ENCODE measurements at places on chromosomes 3 and 15.

DNA sequence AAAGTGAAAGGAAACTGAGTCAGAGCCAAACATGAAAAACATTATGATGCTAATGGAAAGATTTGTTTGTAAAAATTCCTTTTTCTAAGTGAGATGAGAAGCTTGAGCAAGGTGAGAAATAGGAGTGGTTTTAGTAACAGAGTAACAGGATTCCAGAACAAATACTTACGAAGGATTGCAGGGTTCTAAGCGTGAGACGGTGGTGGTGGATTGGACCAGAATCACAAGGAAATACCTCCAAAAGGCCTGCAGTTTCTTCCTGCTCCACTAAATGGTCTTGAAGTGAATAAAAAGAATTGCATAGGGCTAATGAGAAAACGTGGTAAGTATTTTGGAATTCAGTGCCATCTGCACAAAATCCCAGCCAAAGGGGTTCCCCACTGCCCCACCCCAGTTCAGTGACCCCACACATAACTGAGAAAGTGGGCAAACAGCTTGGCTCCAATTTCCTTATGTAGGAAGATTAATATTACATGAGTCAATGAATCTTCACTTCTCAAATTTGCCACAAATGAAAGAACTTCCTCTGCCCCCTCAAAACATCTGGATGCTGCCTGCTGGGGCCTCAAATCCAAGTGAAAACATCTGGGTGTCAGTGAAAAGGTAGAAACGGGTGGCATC lies 283.8 kb upstream of the NR2F2 start:
- DNase-seq = no peak

DNA sequence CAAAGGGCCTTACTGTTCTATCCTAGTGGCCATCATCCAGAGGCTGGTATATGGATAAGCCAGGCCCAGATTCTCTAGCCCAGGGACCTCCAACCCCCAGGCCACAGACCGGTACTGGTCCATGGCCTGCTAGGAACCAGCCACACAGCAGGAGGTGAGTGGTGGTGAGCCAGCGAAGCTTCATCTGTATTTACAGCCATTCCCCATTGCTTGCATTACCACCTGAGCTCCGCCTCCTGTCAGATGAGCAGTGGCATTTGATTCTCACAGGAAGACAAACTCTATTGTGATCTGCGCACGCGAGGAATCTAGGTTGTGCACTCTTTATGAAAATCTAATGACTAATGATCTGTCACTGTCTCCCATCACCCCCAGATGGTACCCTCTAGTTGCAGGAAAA lies 30.1 kb upstream of the TPM1 start:
- DNase-seq = no peak

- no peak for DNase-seq
Observed at GRCh38 chr15:81398910-81399551, 25.0 kb upstream of the TMC3 start.

DNA sequence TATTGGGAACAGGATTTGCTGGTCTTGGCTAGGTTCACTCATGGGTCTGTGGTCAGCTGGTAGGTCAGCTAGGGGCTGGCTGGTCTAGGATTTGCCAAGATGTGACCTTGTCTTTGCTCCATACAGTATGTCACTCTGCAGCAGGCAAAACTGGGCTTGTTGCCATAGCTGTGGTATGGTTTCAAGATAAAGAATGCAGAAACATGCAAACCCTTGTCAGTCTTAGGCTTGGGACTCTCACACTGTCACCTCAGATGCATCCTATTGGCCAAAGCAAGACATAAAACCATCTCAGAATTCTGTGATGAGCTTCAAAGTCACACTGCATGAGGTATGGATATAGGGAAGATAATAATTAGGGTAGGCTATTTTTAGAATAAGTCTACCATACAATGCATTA lies 66.6 kb upstream of the TBC1D5 start:
- DNase-seq = no peak

GRCh38 chr3:60588806-60589205 lies 662.4 kb downstream of the FHIT start:
- no peak for DNase-seq

DNA sequence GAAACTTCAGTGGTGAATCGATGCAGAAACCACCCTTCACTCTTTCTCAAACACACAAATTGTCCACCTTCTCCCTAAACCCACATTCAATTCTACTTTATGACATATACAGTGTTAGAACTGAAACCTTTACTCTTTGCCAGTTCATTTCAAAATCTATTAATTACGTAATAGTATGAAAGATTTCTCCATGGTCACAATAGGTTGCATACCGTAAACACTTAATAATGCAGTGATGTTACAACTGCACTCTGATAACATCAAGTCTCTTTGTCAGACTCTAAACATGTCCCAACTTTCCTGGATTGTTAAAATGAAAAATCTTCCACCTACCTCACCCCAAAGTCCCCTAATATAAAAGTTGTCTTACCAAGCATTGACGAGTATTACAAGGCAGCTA lies 111.8 kb upstream of the PROK2 start:
- no peak for DNase-seq

DNA sequence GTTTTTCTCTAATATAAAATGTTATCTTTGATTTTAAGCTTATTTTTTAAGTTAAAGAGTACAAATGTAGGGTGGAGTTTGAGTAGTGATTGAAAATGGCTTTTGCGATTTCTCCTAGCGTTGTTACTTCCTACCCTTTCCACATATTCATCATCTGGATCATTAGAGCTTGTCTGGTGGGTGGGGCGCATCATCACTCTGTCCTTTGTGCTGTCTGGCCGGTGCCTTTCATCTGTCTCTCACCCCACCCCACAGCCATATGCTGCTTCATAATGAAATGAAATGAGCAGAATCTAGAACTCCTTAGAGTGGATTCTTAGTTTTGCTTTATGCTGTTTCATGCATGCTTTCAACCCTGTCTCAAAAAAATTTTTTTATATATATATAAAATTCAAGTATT lies 44.3 kb downstream of the ATP1B3 start:
- DNase-seq = no peak

DNA sequence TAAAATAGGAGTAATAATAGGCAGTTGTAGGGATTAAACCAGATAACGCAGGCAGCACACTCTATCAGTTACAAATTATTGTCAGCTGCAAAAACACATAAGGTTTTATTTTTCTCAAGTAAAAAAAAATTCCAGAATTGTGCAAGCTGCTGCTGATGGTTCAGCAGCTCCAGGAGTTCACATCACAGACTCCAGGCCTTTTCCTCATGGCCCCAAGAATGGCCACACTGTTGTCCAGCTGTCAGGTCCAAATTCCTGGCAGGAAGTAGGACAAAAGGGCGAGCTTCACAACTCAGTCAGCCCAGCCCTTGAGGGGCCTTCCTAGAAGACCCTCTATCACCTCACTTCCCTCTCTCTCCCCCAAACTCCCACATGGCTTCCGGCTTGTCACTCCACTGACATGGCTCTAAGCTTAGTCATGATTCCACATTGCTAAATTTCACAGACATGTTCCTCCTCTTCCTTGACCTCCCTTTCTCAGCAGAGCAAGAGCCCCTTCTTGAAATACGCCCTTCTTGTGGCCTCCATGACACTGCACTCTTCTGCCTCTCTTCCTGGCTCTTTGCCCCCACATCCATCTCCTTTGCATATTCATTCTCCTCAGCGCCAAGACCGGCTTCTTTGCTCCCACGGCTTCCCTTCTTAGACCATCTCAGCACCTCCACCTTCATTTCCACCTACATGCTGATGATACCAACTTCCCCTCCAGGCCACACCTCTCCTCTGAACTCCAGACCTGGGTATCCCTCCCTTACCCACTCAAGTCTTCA lies 27.4 kb upstream of the FAM174B start:
- no peak for DNase-seq

- no peak for DNase-seq
Observed at GRCh38 chr3:187997946-187998561, 155.9 kb upstream of the LPP start.

DNA sequence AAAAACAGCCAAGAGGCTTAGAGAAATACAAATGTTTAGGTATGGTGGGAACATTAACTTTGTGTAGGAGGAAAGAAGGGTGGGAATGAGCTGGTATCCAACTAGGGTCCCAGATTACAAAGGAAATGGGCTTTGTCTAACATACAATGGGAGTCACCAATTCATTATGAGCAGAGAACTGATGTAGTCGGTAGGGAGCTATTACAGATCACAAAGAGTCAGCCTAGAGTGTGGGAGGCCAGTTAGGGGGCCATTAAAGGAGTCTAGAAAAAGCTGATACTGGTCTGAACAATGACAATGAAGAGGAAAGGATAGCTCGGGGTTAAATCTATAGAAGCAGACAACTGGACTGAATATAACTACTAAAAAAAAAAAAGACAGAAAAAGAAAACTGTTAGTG lies 15.5 kb downstream of the ANO10 start:
- DNase-seq = no peak

DNA sequence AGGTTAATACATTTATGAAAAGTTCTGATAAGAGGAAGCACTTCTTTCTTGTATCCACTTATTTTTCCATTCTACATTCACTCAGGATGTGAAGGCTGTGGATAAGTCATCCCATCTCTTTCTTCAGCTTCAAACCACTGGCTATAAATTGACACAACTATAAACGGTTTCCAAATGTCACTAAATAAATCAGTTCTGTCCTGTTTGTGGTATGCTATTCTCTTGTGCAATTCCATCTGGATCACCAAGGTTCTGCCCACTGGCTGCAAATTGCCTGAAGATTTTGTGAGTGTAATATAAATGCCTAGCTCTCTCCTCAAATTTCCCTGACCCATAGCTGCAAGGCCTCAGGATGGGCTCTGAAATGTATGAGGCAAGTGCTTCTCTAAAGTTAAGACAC lies 7.1 kb upstream of the LMOD3 start:
- DNase-seq = no peak

GRCh38 chr3:108036984-108037741 lies 53.7 kb downstream of the CD47 start:
- no peak for DNase-seq

DNA sequence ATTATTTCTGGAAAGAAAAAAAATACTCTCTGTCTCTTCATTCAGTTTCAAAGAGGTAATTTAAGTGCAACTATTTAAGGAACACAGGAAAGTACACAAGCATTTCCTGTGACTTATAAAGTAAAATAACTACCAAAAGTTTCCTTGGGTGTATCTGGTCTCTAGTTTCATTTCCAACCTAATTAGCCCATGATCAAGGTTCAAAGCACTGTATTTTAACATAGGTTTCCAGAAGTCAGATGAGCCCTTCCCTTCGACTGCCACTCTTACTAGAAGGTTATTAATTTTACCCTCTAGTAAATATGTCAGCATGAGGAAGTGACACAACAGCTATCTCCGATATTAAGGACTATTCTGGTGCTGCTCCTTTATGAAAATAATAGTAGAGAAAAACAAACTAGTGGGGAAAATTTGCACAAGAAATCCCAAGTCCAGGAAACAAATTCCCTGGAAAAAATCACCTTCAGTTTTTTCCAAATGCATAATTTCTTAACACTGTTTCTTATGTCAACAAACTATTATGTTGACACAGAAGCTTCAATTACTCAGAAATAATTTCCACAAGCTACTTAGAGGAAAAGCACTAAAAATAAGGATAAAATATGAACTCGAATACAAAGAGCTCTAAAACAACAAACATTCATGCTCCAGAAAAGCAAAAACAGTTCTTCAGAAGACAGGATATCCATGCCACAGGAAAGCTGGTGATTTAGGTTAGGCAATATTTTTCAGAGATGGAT lies 35.3 kb downstream of the CCPG1 start:
- DNase-seq = no peak

DNA sequence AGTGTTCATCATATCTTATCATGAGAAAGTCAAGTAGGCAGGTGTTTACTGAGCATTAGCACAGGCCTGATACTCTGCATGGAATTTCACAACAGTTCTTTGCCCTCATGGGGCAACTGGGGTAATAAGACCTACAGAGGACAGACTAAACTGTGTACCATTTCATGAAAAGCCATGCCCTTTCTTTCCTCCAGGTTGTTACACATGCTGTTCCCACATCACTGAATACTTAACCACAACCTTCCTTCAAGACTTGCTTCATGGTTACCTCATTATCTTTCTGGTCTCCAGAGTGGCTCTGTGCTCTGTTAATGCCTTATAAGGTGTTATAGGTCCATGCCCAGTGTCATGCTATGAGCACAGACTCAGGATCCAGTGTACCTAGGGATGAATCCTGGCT lies 28.2 kb upstream of the RSL24D1 start:
- DNase-seq = no peak

DNA sequence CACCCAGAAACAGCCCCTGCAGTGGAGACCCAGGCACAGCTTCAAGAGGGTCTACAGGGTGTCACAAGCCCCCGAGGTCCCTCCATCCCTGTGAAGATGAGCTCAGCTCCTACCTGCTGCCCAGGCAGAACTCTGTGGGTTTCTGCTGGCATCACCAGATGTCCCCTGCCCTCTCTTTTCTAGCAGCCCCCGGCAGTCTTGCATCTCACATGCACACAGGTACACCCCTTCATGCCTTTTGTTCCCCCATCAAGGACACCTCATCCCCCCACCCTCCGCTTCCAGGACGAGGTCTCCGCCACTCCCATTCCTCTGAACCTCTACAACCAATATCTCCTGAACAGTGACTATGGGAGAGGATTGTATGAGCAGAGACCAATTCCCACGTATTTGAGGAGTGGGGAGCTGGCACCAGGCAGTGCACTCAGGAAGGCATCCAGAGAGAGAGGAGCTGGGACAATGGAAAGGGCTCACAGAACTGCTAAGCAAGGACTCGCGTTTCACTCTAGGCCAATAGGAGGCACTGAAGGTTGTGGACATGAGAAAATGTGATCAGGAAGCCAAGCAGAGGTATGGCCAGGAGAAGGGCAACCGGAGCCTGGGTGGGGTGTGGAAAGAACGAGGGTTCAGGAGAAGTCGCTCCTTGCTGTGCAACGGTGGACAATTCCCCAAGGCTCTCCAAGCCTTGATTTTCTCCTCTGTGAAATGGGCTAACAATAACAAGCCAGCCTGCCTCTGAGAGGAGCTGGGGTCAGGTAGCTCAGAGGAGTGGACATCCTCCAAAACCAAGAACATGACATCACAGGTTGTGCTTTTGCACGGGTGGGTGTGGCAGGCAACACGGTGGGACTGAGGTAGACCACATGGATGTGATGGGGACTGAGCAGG lies 115.2 kb downstream of the CHSY1 start:
- no peak for DNase-seq

DNA sequence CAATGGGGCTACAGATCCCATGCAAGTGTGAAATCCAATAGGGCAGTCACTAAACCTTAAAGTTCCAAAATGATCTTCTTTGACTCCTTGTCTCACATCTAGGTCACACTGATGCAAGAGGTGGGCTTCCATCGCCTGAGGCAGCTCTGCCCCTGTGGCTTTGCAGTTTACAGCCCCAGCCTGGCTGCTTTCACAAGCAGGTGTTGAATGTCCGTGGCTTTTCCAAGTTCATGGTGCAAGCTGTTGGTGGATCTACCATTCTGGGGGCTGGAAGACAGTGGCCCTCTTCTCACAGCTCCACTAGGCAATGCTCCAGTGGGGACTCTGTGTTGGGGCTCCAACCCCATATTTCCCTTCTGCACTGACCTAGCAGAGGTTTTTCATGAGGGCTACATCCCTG lies 68.5 kb upstream of the PRR20G start:
- no peak for DNase-seq

- peak; percentile 11 for DNase-seq
Observed at GRCh38 chr3:32448686-32449474, 53.8 kb downstream of the CMTM6 start.

GRCh38 chr3:31802981-31803740 lies 177.9 kb downstream of the OSBPL10 start:
- DNase-seq = no peak
